Posterior vena cava (tissue), 2 donors: ENCODE measurements at places on chromosomes 4 and X.
A peak's percentile ranks its signal among the peaks of the same experiment; 100 is the strongest.

DNA sequence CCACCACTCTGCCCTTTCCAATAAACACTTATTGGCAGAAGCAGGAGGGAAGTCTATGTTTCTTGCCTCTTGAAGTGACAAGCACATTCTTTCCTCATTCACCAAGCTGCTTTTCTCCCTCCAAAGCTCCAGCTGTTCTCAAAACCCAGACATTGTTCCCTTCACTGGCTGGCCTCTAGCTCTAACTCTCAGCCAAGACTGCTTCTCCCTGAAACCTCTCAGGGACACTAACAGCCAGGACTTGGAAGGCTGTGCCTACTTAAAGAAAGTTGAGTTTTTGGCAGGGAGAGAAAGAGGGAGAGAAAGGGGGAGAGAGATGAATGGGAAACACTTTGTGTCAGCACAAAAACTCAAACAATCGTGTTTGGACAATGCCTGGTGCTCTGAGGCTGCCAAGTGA, 99.5 kb downstream of the COX18 start:
- DNase-seq: no peak

DNA sequence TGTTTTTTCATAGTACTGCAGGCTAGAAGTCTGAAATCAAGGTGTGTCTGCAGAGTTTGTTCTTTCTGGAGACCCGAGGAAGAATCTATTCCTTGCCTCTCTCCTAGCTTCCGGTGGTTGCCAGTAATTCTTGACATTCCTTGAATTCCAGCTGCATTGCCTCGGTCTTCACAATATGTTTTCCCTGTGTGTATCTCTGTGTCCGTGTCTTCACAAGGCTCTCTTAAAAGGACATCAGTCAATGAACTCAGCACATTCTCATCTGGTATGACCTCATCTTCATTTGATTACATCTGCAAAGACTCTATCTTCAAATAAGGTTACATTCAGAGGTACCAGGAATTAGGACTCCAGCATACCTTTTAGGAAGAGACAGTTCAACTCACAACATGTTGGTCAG, 163.4 kb downstream of the BANK1 start:
- no peak for DNase-seq

- DNase-seq: no peak
Measured at GRCh38 chr4:40164459-40164858, 32.4 kb upstream of the RHOH start.

DNA sequence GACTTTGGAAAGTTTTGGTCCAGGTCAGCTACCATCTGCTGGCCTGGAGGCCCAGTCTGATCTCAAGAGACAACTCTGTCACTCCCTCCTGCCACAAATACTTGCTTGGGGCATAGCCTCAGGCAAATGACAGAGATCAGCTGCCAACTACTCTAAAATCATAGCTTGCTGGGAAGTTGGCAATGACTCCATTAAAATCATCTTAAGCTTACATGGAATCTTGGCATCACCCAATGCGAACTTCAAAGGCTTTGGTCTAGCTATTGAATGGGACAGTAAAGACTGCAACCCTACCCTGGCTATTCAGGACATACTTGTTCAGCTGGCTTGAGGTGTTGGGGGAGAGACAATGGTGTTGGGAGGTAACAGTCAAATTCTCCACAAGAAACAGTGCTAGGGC, 7.0 kb upstream of the USO1 start:
- no peak for DNase-seq

- no peak for DNase-seq
Measured at GRCh38 chr4:130335417-130336194, 1239.7 kb downstream of the C4orf33 start.

DNA sequence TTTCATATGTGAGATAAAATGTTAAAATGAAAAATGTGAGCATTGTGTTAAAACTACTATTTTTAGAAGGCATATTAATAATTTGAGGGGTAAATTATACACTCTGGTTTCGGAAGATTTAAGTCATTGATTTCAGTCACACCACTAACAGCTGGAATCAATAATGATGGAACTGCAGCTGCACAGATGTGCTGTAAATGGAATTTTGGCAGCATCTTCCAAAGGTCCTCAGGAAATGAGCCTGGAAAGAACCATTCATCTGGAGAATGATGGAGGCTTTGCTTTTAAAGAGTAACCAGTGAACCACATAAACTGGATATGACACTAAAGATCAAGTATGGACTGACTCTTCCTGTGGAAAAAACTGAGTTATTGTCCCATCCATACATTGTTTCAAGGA, 759.0 kb upstream of the EPHA5 start:
- DNase-seq: no peak

DNA sequence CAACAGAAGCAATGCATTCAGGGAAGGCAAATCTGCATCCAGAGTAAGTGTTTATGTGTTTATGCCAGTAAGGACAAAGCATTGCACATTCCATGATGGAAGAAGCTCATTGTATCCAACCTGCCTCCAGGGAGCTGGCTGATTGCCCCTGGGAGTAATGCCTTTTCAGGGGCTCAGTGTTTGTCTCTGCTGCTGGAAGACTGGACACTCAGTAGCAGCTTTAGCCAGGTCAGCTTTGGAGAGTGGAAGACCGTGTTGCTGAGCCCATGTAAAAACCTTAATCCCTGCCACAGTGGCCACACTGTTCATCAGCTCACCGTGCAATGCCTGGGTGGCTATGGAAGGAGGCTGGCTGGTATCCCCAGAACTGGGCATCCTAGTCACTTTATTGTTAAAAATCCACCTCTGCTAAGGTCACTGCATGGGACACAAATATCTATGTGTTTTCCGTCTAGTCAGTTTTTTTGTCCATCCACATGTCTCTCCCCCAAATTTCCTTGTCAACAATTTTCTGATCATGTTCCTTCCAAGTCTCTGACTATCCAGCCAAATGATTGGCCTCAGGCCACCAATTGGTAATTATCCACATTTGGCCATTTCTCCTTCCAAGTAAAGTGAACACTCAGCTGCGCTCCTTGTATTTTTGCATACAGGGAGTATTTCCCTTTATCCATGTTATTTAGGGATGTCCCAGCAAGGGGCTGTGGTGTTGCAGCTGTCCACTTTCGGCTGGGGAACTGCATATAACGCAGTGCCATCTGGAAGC, 2044.5 kb upstream of the AGA start:
- no peak for DNase-seq

DNA sequence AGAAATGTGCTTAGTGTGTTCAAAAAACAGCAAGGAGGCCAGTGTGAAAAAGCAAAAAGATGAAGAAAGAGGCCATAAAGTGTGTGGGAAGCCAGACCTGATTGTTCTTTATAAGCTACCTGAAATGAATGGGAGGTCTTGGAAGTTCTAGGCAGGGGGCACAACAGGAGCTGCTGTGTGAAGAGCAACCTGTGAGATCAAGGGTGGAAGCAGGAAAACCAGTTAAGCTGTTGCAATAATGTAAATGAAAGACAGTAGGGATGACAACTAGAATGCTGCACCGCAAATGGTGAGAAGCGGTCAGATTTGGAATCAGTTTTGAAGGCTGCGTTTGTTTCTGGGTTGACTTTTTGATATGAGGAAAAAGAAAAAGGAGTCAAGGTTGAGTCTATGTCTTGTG, 123.5 kb downstream of the TMEM144 start:
- no peak for DNase-seq

- DNase-seq: no peak
Measured at GRCh38 chr4:2583517-2583916, 47.1 kb downstream of the FAM193A start.

DNA sequence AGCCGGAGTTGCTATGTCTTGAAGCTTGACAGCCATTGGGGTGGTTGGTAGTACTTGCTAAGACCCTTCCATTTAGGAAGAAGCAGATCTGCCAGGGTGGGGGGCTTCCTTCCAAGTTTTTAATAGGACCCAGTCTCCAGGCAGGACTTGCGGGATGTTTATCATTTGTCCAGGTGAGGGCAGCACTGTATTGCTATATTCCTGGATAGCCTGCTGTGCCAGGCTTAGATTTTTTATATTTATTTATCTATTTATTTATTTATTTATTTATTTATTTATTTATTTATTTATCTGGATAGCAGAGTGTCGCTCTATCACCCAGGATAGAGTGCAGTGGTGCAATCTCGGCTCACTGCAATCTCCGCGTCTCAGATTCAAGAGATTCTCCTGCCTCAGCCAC, 87.4 kb upstream of the CT45A1 start:
- no peak for DNase-seq

GRCh38 chrX:327660-328126, 9.1 kb upstream of the GTPBP6 start:
- DNase-seq: peak; percentile 67

- DNase-seq: no peak
Measured at GRCh38 chr4:4542774-4543485, 1.1 kb upstream of the STX18 start.

DNA sequence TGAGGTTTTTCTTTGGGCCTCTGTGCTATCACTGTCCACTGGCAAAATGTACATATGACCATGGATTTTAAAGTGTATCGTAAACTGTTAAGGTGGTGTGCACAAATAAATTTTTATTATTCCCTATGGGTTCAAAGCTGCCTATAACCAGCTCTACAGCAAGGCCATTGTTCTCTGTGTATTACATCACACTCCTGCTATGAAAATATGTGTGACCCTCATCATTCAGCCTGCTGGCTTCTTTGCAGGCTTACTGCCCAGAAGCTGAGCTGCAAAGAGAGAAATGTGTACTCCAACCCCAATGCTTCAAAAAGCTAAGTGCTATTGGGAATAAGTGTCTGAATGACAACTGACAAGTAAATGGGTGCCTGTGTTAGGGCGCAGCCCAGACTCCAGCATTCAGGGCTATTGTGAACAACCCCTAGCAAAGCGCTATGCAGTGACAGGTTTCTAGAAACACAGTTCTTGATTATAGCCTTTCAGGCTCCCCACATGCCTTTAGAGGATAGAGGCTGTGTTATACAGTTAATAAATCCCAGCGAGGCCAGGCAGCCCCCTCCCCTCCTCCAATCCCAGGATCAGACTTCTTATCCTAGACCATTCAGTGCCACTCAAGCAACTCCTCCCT, 220.4 kb upstream of the RADX start:
- DNase-seq: no peak

DNA sequence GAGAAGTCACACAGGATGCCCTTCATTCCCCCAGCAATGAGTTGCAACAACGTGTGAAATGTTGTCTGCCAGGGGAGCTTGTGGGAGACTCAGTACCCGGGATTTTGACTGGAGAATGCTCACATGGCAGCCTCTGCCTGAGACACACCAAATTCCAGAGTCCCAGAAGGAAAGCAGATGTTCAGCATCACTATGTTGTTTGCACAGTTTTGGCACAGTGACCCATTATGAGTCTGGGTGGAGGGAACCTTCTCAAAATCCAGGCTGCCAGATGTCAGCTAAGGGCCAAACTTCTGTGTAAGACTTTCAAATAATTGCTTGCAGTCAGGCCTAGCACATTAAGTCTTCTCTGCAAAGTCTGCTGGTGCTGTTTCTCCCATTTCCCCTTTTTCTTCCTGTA, 1029.7 kb upstream of the TENM3 start:
- no peak for DNase-seq

- no peak for DNase-seq
Measured at GRCh38 chr4:109967798-109968520, 55.3 kb downstream of the EGF start.

GRCh38 chrX:7119950-7120877, 27.3 kb upstream of the STS start:
- no peak for DNase-seq

GRCh38 chrX:154396973-154397887, 947 bp upstream of the RPL10 start:
- DNase-seq: peak; percentile 92

DNA sequence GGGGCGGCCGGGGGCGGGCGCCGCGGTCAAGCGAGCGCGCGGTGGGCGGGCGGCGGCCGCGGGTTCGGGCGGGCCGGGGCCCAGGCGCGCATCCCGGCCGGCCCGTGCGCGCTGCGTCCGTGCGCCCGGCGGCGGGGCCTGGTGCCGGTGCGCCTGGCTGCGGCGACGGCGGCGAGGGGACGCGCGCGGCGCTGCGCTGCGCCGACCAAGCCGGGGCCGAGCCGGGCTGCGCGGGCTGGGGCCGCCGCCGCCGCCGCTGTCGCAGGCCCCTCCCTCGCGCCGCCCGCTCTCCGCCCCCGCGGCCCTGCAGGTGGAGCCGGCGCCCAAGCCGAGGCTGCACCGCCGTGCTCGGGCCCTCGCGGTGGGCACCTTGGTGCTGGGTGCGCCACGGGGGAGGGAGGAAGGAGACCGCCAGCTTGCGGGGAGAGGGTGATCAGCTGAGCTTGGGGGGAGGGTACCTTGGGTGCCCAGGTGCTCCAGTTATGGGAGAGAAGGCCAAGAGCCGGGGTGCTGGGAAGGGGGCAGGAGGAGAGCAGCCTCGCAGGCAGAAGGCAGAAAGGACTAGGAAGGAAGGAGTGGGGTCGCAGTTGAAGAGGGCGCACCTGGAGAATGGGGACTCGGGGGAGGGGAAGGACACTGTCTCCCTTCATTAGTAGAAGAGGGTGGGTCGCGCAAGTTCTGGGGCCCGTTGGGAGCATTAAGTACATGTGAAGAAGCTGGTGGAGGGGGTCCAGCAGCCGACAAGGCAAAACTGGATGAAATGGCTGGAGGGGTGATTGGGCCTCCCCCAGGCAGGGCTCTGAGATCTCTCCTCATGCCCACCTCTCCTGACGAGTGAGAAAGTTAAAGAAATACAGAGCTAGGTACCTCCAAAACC, at the start of gene PPP2R2C:
Gene PPP2R2C (minus strand): TSS at position 228 of the 877 bp plus-strand sequence. CDS start 385 bp downstream, outside the sequence.
- DNase-seq: peak; percentile 58

DNA sequence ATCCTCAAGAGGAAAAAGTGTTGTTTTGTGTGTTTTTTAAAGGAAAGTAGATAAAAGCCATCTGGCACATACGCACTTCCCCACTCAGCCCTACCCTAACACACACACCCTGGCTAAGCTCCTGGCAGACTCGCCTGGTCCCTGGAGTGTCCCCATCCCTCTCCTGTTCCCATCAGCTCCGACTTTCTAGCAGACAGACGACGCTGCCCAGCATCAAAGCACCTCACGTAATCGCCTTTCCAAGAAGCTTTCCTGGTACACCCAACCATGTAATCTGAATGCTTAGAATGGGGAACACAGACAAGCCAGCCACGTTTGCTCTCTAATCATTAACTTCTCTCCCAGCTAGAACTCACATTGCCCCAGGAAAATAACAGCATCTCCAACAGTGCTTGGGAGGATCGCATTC, 116.2 kb downstream of the AFAP1 start:
- peak; percentile 92 for DNase-seq

GRCh38 chrX:925652-926061, 286.8 kb downstream of the CRLF2 start:
- DNase-seq: peak; percentile 72

- DNase-seq: no peak
Measured at GRCh38 chrX:128078545-128078944, 26.3 kb upstream of the ACTRT1 start.

- no peak for DNase-seq
Measured at GRCh38 chrX:139811942-139812629, 104.1 kb upstream of the MCF2 start.

- DNase-seq: no peak
Measured at GRCh38 chr4:96406742-96407141, 566.8 kb downstream of the PDHA2 start.

DNA sequence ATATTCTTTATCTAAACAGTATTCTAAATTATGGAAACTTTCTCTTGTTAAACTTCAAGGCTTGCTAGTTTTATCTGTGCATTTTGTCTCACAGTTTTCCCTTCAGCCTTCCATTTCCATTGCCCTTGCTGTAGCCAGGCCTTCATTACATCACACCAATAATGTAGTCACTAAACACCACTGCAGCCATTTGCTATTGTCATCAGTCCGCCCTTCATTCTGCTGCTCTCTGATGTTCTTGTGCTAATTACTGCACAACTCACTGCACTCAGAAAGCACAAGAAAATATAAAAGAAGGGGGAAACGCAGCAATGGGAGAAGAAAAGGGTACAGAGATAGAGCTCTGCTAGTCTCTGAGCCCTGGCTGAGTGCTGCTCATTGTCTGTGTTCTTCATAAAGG, 239.6 kb upstream of the FSTL5 start:
- no peak for DNase-seq

- DNase-seq: no peak
Measured at GRCh38 chr4:7462509-7462971, 27.8 kb upstream of the PSAPL1 start.
